ENCODE measurements at places on chromosomes 6 and 20.

DNA sequence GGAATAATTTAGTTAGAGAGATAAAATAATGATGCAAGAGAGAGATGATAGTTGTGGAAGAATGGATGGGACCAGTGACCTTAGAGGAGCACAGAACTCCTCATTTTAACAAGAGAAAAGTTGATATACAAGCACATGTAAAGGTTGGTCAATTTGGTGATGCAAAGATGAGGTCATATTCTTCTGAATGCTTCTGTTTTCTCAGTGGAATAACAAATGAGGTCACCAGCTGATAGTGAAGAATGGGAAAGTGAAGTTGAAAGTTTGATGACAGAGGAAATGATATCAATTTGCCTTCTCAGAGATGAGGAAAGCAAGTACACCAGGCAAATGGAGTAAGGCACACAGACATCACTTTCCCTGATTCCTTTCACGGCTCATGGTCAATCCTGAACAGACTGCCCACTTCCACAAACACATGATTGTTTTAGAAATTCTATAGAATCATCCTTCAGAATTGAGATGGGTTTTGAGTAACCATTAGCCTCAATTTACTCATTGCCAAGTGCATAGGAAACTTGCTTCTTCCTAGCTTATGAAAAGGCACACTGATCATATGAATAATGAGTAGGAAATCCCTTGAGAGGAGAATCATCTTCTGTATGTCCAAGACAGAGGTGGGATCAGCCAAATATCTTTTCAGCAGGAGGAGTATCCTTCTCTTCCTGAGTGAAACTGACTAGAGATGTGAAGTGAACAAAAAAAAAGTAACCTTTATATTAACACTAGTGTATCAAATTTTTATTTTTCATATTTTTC is 82.4 kb upstream of the TCF21 start:
- no peak for DNase-seq

GRCh38 chr6:42452171-42453030 is 675 bp upstream of the TRERF1 start:
- DNase-seq: peak; percentile 60

- no peak for DNase-seq
Measured at GRCh38 chr6:47147175-47147727, 105.1 kb upstream of the ADGRF1 start.

GRCh38 chr20:46365487-46366220 is 40.8 kb downstream of the ELMO2 start:
- DNase-seq: no peak

DNA sequence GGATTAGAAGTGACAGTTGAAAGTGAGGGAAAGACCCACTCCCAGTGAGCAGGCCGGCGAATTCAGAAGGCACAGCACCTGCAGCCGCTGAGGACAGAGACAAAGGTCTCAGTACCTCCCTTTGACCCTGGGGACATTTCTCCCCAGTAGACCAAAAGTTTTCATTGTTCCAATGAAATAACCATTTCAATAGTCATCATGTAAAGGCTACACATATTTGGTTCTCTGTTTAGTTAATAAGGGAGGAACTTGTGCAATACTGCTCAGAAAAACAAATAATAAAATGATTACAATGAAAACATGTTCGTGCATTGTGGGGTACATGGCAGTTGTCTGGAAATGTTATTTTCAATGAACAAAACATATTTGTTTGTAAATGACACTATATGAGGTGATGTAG is 52.5 kb downstream of the EDN1 start:
- no peak for DNase-seq

DNA sequence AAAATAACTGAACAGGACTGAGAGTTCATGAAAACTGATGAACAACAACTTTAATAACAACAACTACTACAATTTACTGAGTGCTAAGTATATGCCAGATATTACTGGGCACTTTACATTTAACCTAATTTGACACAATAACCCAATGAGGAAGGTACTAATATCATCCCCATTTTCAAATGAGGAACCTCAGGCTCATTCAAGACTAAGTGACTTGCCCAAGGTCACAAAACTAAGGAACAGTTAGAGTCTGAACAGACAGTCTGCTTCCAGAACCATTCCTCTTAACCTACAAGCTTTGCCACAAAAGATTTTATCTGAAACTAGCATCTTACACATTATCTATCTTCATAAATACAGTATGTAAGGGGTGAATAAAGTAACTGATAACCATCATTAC is 10.6 kb upstream of the NDRG3 start:
- no peak for DNase-seq

DNA sequence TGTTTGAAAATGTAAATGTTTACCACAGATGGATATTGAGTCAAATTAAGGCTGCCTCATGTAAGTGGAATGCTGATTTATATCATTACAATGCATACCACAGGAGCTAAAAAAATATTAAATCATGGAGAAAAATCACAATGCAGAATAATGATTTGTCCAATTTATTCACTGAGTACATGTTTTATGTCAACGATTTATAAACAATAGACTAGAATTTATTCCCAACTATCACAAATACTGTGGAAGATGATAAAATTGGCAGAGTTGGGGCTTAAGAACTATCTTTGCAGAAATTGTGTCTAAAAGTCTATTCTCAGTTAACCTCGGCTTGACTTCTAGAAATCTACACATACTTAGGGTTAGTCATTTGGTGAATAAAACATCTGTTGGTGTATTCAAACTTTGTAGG is 472.1 kb upstream of the MARCKS start:
- DNase-seq: no peak

- no peak for DNase-seq
Measured at GRCh38 chr6:29961966-29962365, 19.6 kb downstream of the HLA-A start.

DNA sequence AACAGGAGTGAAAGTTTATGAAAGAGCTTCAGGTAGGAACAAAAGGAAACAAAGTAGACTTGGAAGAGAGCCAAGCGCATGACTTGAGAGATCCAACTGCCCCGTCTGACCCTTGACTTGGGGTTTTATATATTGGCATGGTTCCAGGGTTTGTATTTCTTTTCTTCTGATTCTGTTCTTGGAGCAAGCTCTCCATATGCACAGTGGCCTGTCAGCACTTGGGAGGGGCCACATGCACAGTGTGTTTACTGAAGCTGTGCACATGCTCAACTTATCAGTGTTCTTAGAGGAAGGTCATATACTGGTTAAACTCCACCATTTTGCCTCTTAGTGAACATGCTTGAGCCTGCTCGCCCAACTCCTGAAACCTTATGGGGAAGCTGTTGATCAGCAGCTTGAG is 953.7 kb downstream of the TFAP2A start:
- no peak for DNase-seq

- DNase-seq: no peak
Measured at GRCh38 chr6:21429291-21429690, 164.3 kb upstream of the SOX4 start.

DNA sequence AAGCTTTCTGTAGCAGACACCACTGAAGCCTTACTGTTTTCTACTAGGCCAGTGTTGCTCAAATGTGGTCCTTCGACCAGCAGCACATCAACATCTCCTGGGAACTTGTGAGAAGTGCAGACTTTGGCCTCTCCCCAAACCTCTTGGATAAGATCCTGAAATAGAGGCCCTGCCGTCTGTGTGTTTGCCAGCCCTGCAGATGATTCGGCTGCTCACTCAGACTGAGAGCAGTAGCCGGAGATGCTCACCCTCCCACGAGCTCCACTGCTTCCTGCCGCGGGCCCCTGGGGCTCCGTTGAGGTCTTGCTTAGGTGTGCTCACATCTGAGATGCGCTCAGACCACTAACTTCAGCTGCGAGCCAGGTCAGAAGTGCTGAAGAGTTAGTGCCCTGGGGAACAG is 129.5 kb upstream of the SSTR4 start:
- DNase-seq: peak; percentile 39

GRCh38 chr6:36296240-36296639 is 26.4 kb downstream of the PNPLA1 start:
- DNase-seq: no peak

DNA sequence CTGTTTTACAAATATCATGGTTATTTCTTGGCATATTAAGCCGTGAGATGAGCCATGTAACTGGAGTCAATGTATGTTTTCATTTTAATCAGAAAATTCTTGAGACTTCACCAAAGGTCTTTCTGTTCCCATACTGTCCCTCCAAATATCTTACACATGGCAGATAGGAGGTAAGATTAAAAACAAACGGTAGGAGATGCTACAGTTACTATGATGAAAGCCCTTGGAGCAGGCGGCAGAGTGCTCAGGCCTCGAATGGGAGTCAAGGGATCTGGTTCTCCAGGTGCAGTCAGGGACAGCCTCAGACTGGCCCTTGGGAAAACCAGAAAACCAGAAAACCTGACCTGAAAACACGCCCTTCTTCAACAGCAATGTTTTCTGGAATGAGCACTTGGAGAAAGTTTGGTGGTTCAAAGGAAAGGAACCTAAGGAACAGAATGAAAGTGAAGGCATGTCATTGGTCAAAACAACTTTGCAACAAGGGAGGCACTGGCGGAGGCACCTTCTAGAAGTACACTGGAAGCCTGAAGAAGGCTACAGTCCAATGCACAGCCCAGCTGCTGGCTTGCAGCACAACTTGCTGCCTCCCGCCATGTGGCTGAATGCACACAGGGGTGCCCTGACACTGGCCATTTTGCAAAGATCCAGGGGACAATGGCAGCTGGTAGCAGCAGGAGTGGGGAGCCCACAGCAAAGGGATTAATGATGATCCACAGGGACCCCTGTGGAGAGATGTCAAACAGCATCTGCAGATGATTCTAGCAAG is 17.4 kb upstream of the FOXO3 start:
- no peak for DNase-seq

GRCh38 chr20:366041-366718 is 14.4 kb upstream of the TRIB3 start:
- DNase-seq: no peak

DNA sequence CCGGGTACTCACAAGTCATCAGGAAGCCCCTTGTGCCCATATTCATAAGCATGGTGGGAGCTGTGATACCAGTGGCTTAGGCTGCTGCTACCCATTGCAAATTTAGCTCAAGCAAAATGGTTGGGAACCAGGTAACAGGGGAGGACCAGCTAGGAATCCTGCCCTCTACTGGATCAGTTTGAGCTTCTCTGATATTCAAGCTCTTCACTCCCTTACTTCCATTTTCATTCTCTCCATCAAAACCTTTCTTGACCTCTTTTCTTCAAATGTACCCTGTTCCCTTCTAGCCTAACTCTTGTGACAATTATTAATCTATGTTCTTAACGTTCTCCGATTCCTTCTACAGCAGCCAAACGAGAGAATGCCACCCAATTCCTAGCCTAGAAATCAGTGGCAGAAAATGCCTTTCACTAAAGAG is 9.7 kb downstream of the NOL7 start:
- no peak for DNase-seq

- no peak for DNase-seq
Measured at GRCh38 chr20:3660262-3661059, 2.7 kb downstream of the GFRA4 start.

DNA sequence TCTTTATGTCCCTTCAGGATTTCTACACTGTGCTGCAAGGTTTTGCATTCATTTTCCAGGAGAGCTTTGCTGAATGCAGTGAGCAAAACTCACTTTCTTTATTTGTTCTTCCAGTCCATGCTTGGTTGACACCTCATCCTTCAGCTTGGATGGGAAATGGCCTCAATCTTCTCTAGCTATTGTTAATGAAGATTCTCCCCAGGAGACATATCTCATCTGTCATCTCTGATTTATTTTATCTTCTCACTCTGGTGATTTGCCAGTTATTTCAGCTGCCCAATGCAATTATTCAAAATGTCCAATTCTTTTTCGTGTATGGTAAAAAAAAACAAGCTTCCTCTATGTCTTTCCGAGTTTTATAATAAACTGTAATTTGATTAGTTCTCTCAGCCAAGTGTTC is 77.9 kb upstream of the PAK5 start:
- DNase-seq: no peak

- no peak for DNase-seq
Measured at GRCh38 chr20:46590443-46590842, 40.0 kb upstream of the OCSTAMP start.

- no peak for DNase-seq
Measured at GRCh38 chr6:82178077-82178758, 69.3 kb downstream of the IBTK start.

DNA sequence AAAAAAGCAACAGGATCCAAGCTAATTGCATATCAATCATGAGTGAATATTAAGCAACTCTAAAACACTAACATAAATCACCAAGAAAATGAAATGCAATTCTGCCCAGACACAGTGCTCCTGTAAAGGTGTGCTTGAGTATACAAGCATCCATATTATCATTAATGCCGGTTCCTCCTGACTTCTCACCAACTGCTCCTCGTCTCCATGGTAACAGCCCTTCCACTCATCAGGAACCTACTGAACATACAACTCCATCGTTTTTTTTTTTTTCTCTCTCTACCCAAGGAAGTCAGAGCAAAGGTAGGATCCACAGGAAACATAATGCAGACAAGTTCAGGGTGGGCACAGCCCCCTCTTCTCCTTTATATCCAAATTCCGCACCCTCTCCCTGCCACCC is 12.4 kb downstream of the GABBR1 start:
- no peak for DNase-seq

GRCh38 chr6:16904957-16905356 is 143.7 kb upstream of the ATXN1 start:
- no peak for DNase-seq

GRCh38 chr20:47075263-47075662 is 180.6 kb downstream of the EYA2 start:
- no peak for DNase-seq

Data from dorsolateral prefrontal cortex (tissue), 122 donors.